Cerebellar nuclear complex (tissue), 1 donor: ENCODE measurements at places on chromosomes 6 and 20.

GRCh38 chr6:105873211-105873704, 212.9 kb upstream of the PRDM1 start:
- no peak for DNase-seq

DNA sequence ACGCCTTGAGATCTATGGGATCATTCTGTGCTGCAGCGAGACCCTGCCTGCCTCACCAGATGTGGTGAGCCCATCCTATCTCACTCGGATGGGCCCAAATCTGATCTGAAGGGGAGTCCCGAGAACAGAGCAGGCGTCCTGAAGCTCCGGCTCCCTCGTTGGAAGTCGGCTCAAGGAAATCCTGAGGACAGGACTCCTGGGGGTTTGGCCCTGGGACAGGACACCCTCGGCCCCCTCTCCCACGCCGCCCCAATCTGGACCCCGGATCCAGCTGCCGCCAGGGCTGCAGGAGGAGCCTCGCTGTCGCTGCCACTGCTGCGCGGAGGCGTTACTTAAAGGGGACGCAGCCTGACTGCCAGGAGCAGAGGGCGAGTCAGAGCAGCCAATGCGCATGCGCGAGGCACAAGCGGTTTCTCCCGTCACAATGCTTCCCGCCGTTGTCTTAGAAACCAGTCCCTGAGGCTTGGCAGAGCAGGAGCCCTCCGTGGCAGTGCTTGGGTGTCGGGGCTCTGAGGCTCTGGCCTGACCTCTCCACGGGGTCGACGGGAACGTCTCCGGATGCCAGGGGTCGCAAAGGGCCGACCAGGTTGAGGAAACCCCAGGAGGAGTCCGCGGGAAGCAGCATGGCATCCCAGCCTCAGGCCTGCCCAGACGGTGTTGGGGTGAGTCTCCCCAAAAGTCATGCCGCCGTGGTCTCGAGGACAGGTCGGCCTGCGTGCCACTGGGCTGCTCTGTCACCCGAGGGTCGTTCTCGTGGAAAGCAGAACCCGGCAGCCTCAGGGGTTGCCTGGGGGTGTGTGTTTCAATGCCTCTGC, 1567.8 kb upstream of the DEFB115 start:
- no peak for DNase-seq

- no peak for DNase-seq
These were observed 32.8 kb downstream of the GSS start for GRCh38 chr20:34922654-34923381.

- DNase-seq: no peak
These were observed 36.6 kb upstream of the LTV1 start for GRCh38 chr6:143806282-143807102.

- no peak for DNase-seq
These were observed 45.7 kb upstream of the SMIM28 start for GRCh38 chr6:138331984-138332383.

DNA sequence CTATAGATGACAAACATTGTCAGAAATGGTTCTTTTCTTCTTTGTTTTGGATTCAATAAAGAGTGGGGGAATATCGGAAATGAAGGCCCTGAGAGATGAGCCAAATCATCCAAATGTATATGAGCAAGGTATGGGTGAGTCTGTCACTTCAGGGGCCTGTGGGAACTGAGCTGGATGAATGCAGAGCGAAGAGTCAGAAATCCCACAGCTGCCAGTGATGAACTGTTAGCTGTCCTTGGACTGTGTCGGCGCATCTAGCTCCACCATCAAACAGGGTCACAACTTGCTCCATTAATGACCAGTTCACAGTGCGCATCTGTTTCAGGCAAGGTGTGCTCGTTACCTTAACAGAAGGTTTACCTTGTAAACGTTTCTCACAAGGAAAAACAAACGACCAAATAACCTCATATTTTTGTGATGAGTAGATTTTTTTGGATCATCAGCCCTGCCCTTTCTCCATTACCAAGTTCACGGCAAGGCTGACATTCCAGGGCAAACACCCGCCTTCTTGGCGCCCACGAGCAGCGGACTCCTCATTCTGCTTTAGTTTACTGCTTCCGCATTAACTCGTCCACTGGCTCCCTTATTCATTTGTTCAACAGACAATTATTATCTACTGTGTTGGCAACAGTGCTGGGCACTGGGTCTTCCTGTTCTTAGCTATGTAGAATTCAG, 15.0 kb upstream of the CCN6 start:
- DNase-seq: no peak

DNA sequence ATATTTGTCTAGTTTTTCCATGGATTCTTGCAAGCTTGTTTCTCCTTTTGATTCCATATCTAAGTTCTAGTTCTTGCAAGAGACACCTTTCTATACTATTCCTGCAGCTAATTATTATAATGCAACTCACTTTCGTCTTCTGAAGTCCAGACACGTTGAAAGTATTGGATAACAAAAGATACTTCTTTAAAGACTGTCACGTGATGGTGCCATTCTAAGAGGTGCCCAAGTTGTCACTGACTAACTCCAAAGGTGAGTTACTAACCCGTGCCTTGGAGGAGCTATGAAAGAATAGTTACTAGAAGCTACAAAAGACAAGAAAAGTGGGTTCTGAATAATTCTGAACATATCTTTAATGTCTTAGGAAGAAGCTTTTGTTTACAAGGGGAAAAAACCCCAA, 322.6 kb downstream of the HDGFL1 start:
- no peak for DNase-seq

DNA sequence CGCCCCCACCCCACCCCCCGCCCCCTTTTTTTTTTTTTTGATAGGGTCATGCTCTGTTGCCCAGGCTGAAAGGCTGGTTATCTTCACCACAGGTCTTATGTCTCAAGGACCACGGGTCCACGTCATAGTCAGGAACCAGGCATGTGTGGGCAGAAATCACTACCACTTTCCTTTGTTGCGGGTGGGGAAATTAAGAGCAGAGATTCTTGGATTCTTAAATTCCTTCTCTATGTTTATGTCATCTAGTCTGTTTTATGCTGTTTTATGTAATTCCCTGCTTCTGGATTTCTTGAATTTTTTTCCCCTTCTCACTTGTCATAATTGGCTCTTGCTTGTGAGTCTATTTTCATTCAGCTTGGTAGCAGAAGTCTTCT, 25.8 kb upstream of the PLCG1 start:
- no peak for DNase-seq

DNA sequence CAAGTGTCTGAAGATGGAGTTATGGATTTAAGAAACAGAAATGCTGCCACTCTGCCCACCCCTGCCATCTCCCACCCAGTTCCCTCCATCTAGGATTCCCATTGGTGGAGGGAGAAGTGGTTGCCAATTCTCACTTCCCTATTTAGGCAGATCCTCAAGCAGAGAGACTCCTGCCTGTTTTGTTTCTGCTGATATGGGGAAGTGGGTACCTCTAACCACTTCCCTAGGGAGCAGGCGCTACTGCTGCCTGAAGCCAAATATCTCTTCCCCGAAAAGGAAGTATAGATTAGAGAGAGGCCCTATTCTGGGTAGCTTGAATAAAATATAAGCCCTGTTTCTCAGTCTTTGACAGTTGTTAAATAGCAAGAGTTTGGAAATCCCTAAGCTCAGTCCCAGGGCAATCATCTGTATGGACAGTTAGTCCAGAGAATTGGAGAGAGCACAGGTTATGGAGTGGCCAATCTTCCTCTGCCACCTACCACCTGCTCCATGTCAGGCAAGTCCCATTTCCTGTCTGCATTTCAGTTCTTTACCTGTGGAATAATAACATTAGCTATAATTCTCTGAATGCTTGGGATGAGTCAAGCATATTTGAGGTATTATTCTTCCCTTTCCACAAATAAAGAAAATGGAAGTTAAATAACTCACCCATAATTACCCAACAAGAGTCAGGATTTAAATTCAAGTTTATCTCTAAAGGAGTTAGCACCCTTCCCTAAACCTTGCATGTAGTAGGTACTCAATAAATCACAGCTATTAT, 2.6 kb upstream of the ADGB start:
- no peak for DNase-seq

DNA sequence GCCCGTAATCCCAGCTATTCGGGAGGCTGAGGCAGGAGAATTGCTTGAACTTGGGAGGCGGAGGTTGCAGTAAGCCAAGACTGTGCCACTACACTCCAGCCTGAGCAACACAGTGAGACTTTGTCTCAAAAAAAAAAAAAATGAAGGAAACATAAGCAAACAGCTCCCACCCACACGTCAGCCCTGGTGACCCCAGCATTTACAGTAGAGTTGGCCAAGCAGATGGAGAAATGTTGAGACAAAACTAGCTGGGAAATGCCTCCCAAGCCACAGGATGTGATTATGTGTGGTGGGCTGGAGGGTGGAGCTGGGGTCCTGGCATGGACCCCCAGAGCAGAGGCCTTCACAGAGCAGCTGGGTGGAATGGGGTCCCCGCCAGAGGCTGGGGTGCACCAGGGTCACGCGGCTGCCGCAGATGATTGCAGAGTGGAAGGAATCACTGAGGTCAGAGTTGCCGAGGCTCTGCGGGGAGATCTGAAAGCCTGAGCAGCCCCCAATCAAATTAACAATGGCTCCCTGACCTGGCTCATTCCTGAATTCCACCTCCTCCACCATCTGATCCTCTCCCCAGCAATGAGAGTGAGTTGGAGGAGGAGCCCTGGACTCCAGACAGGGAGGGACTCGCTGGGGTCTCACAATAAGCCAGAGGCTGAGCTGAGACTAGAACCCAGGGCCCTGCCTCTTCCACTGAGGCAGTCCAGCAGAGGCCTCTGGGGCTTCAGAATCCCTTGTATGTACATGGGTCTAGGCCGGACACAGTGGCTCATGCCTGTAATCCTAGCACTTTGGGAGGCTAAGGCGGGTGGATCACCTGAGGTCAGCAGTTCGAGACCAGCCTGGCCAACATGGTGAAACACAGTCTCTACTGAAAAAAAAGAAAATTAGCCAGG, 34.7 kb upstream of the TGM2 start:
- DNase-seq: no peak

GRCh38 chr6:142378138-142378875, 76.5 kb downstream of the ADGRG6 start:
- DNase-seq: no peak

DNA sequence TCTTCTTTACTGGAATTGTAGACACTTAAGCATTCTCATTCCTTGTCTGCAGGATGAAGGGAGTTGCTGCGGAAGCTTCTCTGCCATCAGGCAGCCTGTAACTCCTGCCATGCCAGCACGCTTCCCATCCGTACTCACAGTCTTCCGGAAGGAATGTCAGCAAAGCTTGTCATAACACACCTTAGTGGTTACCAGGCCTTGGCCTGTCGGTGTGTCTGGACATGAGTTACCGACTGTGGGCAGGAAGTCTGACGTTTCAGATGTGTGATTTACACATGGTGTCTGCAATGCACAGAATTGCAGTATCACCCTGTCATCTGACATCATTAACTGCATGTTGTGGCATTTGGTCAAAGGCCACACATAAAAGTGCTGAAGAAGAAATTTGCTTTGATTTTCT, 102.2 kb downstream of the SLC24A3 start:
- DNase-seq: no peak

DNA sequence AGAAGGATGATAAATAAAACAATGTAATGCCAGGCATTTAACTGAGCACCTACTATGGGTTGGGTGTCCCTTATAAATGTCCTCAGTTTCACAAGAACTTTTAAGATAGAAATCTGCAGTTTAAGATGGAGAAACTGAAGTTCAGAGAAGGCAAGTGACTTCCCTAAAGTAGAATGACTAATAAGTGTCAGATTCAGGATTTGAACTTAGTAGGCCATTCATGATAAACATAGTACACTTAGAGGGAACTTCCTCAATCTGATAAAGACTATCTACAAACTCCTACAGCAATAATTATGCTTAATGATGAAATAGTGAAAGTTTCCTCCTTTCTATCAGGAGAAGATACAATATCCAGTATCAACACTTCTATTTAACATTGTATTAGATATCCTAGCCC, 43.9 kb downstream of the NCR2 start:
- no peak for DNase-seq

DNA sequence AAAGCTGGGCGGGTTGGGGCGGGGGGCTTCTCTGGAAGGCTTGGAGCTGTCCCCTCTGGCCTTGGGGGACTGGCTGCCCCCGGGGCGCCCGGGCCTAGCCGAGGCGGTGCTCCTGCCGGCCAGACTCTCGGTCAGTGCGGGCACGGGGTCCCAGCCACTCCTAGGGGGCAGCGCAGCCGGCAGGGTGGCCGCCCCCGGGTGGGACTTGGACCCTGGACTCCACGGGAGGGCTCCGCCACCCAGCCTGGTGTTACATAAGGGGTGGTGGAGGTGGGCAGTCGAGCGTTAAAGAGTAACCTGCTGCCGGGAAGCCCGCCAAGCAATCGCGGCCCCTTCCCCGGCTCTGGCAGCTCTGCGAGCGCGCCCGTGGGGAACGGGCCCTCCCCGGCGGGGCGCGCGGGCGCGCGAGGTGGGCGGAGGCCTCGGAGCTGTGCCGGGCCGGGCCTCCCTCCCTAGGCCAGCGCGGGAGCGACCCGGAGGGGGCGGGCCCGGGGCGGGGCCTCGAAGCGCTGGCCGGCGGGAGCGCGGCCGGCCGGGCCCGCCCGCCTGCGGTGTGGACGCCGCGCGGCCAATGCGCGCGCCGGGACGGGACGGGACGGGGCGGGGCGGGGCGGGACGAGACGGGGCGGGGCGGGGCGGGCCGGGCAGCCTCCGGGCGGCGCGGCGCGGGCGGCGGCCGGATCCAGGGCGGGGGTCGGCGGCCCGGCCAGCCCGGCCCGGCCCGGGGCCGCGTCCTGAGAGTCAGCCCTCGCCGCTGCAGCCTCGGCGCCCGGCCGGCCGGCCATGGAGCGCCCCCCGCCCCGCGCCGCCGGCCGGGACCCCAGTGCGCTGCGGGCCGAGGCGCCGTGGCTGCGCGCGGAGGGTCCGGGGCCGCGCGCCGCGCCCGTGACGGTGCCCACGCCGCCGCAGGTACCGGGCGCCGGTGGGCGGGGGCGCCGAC, at the start of gene SLC2A4RG:
SLC2A4RG (plus strand) TSS at position 647 of the 940 bp plus-strand sequence; CDS start at position 784, 137 bp downstream.
- no peak for DNase-seq

- no peak for DNase-seq
These were observed 7.7 kb downstream of the ADISSP start for GRCh38 chr20:3759884-3760283.

DNA sequence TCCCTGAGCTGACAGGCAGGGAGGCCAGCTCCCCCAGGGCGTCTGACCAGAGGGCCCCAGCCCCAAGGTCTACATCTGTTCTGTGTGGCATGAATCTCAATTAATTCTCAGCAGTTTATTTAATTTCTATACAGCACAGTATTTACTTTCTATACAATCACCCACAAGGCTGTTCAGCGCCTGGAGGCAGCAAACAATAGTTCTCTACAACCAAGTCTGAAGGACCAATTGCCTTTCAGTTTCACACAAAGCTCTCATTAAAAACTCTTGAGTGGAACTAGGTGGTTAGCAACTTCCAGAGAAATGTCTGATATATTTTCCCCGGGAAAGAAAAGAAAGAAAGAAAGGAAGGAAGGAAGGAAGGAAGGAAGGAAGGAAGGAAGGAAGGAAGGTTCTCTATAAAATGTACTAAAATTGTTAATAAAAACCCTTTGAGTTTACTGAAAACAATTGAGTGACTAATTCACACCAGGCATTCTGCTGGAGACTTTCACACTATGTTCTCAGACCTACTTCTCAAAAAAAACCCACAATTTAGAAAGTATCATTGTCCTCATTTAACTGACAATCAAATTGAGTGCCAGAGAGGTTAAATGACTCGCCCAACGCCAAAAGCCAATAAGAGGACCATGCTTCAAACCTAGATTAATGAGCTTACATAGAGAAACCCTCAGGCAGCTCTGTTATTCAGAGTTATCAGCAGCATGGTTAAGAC, 62.5 kb downstream of the METTL24 start:
- no peak for DNase-seq
